ENCODE measurements at places on chromosomes 2 and 18.

- DNase-seq, result peak; percentile 91
Measured at GRCh38 chr2:86195055-86195807, at the start of gene IMMT. Gene IMMT (minus strand): TSS chr2:86195462. CDS start chr2:86195382, 80 bp downstream.

- no peak for DNase-seq
Measured at GRCh38 chr2:37976411-37976810, 51.3 kb downstream of the RMDN2 start.

- DNase-seq, result no peak
Measured at GRCh38 chr2:61898810-61899209, 6.7 kb upstream of the COMMD1 start.

GRCh38 chr2:16326711-16327300 lies 338.8 kb downstream of the CYRIA start:
- DNase-seq, result no peak

DNA sequence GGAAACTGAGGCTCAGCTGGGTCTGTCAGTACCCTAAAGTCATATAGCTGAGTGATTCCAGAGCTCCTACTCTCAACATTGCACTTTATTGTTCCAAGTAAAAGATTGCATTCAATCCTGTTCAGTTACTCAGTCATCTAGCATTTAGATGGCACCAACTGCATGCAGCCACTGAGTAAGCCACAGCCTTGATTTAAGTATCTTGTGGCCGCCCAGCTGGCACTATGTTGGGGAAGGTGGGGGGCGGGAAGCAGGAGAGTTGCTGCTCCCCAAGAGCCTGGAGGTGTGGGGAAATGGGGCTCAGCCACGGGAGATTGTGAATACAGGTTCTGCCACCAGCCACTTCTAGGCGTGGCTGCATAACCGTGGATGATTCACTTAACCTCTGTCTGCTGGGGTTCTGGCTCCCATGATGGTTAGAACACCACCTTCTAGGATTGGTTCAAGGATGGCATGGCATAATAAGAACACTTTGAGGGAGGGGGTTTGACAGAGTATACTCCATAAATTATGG lies 17.1 kb downstream of the ZFP36L2 start:
- no peak for DNase-seq

DNA sequence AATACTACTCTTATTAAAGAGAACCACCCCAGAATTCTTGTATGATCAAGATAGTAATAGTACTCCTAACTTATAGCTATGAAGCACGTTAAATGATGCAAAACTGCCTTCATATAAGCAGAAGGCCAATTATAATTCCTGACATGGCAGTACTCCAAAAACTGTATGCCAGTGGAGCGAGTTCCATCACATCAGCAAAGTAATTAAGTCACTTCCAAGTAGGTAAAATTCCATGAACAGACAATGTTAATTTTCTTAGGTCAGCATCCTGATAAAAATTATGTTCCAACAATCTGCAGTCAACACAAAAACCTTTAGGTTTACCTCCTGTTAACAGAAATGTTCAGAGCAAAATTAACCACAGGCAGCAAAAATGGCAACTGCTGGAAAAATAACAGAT lies 136.7 kb downstream of the CDH2 start:
- DNase-seq, result no peak

DNA sequence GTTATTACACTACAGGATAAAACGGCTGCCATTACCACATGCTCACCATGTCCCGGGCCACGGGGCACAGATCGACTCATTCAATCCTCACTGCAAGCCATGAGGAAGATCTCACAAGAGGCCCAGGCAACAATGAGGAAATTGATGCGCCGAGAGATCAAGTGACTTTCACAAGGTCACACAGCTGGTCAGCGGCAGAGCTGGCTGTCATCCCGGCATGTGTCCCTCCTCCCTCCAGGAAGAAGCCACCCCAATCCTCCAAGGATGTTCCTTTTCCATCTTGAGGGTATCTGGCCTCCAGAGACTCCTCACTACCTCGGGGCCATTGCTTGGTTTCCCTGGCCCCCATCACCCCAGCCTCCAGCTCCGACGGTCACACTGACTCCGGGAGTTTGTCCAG lies 65.3 kb upstream of the GLI2 start:
- no peak for DNase-seq

DNA sequence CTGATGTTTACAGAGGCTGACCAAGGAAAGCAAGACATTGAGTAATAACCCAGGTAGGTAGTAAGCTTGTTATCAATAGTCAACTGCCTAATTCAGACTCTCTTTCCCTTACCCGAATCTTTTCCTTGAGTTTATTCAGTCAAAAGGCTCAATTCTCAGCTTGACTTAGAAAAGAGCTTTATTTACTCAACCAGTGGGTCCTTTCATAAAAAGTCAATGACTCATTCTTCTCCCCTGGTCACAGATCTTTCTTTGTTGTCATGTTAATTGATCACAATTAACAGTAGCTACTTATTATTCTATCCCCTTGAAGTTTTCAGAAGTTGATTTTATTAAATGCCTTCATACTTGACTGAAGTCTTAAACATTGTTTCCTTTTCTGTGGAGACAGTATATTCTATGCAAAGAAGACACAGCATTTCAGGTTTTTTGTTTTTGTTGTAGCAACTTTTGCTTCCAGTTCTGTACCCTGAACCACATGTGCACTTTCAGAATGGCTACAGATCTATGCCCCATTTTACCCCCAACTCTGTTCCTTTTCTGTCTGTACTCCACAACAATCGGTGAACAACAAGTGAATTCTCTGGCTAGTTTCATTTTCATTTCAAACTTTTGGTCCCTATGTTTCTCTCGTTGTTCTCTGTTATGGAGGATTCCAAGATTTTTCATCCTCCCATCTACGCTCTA lies 428.3 kb downstream of the NCKAP5 start:
- DNase-seq, result no peak

- no peak for DNase-seq
Measured at GRCh38 chr2:81196933-81197628, 892.5 kb upstream of the LRRTM1 start.

GRCh38 chr2:160551259-160551658 lies 57.7 kb upstream of the RBMS1 start:
- no peak for DNase-seq

Data from stimulated activated CD8-positive, alpha-beta memory T cell treated with anti-CD3 and anti-CD28 coated beads, Interleukin-4, amount 100 ng/mL, for 1 hour (primary cell).